ENCODE measurements at places on chromosomes 5 and 9.
A peak's percentile ranks its signal among the peaks of the same experiment; 100 is the strongest.

- no peak for DNase-seq
These were observed 111.3 kb upstream of the PAPPA start for GRCh38 chr9:116042321-116042720.

- no peak for DNase-seq
These were observed 80.3 kb downstream of the FAM81B start for GRCh38 chr5:95471487-95471886.

DNA sequence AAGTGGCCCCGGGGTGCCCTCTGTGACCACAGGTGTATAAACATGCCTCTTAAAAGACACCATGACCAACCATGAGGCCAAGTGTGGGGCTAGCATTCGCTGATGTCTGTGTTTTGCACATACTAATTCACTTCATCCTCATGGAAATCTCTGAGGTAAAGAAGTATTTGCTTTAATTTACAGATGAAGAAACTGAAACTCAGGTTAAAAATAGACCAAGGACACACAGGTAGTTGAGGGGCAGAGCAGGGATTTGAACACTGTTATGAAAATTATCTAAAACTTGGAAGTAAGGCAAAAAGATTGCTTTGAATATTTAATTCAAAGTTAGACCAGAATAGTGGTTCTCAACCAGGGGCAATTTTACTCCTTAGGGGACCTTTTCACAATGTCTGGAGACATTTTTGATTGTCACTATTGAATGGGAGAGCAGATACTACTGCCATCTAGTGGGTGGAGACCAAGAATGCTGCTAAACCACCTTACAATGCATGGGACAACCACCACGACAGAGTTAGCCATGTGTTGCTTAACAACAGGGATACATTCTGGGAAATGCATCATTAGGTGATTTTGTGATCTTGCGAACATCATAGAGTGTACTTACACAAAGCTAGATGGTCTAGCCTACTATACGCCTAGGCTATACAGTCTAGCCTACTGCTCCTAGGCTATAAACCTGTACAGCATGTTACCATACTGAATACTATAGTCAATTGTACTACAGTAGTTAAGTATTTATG, 8.0 kb upstream of the FXN start:
- peak; percentile 35 for DNase-seq

DNA sequence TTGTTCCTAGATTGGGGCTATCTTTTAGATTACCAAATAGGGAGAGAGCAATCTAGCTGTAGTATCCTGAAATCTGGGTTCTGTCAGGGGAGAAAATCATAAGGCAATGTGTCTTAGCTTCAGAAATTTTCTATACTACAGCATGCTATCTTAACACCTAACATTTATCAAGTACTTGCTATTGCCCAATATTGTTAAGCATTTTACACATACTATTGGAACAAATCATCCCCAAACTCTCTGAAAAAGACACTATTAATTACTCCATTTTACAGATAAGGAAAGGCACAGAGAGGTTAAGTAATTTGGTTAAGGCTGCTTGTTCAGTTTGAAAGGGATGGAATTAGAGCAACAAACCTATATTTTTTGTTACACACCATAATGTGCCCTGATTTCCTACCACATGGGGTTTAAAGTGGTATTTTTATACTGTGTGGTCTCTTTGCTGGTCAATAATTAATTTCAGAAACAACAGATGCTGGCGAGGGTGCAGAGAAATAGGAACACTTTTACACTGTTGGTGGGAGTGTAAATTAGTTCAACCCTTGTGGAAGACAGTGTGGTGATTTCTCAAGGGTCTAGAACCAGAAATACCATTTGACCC, 57.2 kb upstream of the RIC1 start:
- DNase-seq, result no peak

DNA sequence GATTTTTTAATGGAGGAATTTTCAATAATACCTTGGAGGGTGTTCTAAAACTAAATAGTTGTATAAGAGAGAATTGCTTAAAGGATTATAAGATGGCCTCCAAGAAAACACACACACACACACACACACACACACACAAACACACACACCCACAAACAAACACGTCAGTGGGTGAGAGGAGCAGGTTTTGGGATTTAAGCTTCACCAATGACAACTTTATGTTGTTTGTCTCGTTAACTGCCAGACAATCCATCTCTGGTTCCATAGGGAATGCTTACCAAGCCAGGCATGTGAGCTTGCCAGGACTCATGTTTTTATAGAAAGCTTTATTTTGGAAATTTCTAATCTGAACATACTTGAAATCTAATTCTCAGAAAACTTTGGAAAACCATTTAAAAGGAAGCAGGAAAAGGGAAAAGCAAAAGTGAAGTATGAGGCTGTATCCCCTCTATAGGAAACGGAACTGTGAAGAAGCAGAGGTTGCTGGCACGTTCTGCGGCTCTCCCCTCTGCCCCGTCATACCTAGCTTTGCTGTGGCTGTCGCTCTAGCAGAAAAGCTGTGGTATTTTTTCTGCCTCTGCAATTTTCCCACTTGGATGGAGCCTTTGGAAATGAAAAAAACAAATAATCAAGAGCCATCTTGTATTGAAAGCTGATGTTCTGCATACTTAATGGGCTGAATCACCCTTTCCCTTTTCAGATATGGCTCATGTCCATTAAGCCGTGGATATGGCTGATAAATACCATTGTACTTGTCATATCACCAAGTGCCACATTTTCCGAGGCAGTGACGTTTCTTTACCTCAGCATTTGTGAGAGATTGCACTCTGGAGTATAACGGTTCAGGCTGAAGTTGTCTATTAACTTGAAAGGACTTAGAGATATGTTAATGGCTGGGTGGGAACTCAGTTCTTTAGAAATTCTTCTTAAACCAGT, 112.7 kb downstream of the NTRK2 start:
- no peak for DNase-seq

GRCh38 chr9:134752471-134753168, 111.0 kb downstream of the COL5A1 start:
- DNase-seq, result no peak

GRCh38 chr5:40623480-40624420, 56.0 kb upstream of the PTGER4 start:
- no peak for DNase-seq

GRCh38 chr5:168992687-168993086, 308.3 kb downstream of the SLIT3 start:
- no peak for DNase-seq

DNA sequence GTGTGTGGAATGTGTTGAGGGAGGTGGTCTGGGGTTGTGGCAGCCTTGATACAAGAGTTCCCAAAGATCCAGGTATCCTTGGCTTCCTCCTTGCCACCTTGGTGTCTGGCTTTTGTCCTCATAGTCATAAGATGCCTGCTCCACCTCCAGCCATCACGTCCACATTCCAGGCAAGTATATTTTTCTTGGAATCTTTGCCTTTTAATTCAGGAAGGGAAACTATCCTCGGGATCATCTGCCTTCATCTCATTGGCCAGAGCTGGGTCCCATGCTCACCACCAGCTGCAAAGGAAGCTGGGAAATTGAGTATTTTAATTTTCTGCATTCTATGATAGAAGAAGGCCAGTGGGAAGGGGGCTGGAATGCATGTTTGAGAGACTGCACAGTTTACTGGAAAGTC, 186.7 kb downstream of the C9orf50 start:
- no peak for DNase-seq

DNA sequence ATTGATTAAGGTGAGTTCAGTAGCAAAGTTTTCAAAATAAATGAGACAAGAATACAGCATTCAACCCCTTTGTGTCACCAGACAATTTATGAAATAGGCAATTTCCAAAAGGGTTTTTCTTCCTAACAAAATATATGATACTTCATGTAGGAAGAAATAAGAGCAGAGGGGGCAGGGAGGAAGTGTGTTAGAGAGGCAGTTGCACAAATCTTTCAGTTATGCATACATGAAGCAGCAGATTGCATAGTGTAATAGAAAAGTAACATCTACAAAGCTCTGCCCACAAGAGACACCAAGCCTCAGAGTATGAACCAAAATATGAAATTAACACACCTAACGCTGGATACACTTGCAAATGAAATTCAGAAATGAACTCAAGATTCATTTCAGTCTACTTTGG, 157.0 kb downstream of the DENND1A start:
- no peak for DNase-seq

GRCh38 chr9:77224746-77225312, 47.5 kb downstream of the VPS13A start:
- DNase-seq, result no peak

DNA sequence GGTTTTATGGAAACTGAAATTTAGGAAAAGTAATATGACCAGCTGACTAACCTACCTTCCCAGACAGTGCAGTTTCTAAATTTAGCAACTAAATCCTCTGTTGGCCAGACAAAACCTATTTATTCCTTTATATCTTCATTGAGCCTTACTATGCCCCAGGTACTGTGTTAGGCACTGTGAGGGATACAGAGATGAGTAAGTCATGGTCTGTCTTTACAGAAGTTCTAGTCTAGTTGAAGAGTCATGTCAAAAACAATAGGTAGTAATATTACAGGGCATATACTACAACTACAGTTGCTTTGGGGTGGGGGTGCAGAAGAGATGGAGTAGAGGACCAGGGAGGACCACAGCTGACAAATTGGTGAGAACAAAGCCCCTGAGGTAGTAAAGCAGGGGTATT, 42.8 kb downstream of the FBXO38 start:
- DNase-seq, result no peak

GRCh38 chr5:44356231-44356630, 33.0 kb downstream of the FGF10 start:
- DNase-seq, result no peak

- no peak for DNase-seq
These were observed 338.6 kb upstream of the TNC start for GRCh38 chr9:115456515-115456914.

- DNase-seq, result no peak
These were observed 25.6 kb downstream of the TMEFF1 start for GRCh38 chr9:100498592-100498991.

DNA sequence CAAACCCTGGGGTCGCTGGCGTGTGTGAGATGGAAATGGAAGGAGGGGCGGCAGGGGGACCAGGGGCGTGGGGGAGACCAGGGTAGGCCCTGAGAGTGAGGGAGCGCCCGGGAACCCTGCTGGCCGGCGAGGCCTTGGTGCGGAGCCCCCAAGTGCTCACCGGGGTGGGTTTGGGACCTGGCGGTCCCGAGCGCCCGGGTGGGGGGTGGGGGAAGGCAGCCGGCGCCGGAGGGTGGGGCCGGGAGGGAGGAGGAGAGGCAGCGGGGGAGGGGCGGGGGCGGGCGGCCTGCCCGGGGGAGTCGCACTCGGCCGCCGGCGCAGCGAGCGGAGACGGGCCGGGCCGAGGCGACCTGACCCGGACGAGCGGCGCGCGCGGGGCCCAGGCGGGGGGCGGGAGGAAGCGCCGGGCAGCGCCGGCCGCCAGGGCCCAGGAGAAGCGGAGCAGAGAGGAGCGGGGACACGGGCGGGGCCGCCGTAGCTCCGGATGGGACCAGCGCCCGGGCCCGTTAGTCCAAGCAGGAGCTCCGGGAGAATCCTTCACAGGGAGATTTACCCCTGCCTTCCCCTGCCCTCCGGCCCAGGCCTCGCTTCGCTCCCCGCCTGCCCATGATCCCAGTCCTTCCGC, at the start of gene NPR2:
NPR2 (plus strand) TSS at position 295 of the 625 bp plus-strand sequence. CDS start 818 bp downstream, outside the sequence.
- no peak for DNase-seq

DNA sequence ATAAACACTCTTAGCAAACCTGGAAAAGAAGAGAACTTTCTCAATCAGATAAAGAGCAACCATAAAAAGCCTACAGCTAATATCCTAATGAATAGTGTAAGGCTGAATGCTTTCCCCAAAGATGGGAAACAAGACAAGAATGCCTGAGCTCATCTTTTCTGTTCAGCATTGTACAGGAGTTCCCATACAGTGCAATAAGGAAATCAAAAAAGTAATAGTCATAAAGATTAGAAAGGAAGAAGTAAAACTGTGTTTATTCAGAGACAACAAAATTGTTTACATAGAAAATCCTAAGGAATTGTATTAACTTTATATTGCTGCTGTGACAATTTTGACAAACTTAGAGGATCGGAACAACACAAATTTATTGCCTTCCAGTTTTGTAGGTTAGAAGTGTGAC, 330.7 kb upstream of the SLC24A2 start:
- DNase-seq, result no peak

GRCh38 chr9:136170006-136170901, 34.7 kb downstream of the LHX3 start:
- DNase-seq, result peak; percentile 73

- DNase-seq, result no peak
These were observed 406.0 kb upstream of the PIK3R1 start for GRCh38 chr5:67809589-67809988.

- no peak for DNase-seq
These were observed 117.4 kb downstream of the SMARCA2 start for GRCh38 chr9:2132484-2133082.

DNA sequence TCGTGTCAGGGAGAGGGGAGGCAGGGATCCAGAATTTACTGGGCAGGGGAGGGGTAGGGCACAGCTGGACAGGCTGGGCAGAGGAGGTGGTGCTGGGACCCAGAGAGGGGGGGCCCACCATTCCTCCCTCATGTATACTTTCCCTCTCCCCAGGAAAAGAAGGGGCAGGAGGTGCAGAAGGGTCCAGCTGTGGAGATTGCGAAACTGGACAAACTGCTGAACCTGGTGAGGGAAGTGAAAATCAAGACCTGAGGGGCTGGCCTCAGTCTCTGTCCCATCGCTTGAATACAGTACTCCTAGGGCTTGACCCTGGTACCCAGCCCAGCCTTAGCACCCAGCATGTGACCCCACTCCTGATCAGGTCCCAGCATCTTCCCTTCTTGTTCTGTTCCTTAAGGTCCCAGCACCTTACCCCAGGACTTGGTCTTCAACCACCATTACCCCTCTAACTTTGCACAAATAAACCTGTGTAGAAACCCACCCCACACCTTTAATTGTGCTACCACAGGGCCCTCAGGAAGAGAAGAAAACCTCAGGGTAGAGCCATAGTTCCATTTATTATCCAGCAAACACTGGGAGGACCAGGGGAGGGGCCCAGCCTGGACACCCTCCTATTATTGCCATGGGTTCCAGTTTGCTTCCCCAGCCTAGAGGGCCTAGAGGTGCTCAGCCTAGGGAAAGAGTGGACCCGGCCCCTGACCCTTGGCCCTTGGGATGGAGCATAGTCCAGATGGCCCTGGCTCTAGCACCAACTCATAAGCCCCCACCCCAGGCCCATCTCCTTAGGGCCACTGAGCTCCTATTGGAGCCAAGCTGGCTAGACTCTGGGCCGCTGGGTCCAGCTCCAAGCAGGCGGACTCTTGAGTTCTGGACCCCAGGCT, 2.0 kb downstream of the ENHO start:
- DNase-seq, result no peak

All from WERI-Rb-1 (cell line).